ENCODE measurements at places on chromosomes 5 and 9. TPM values are rescaled to one million over a fixed set of nuclear protein-coding genes. Genes with fewer than 3 reads are reported as not detected.
A peak's percentile ranks its signal among the peaks of the same experiment; 100 is the strongest.

GRCh38 chr5:180294411-180294810 lies 2.5 kb upstream of the MAPK9 start:
- no peak for DNase-seq
- H3K4me3 ChIP-seq: no peak overlapping the region
- H3K27me3 ChIP-seq: no peaks in the 10 kb centered on the region
- peaks cover 37% of the 10 kb centered on the region for H3K4me1 ChIP-seq

- no peaks in the 10 kb centered on the region for H3K4me1 ChIP-seq
- no peaks in the 10 kb centered on the region for H3K36me3 ChIP-seq
- no peak for DNase-seq
- no peak overlapping the region for H3K27ac ChIP-seq
These were observed 64.3 kb upstream of the MYO10 start for GRCh38 chr5:17000291-17000939.

DNA sequence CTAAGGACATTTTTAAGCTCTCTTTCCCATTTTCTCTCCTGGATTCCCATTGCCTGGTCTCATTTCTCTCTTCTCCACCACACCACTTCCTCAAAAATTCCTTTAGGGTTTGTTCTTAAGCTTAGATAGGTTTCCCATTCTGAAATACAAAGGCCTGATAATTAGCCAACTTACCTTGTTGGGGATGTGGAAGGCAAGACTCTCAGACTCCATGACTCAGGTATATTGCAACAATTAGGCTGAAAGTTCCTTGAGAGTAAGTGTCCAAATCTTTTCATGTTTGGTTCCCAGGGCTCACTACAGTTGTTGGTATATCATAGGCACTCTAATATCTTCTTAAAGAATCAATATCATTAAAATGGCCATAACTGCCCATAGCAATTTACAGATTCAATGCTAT lies 43.6 kb downstream of the FXN start:
- no peaks in the 10 kb centered on the region for H3K4me1 ChIP-seq
- H3K27ac ChIP-seq: no peak overlapping the region
- H3K27me3 ChIP-seq: no peaks in the 10 kb centered on the region
- peaks cover 14% of the 10 kb centered on the region for H3K36me3 ChIP-seq
- DNase-seq: no peak
- H3K4me3 ChIP-seq: no peak overlapping the region

Gene CD72
- 13.1 TPM for total RNA-seq

GRCh38 chr5:113181853-113182490 lies 205.4 kb downstream of the DCP2 start:
- H3K4me1 ChIP-seq: peaks cover 15% of the 10 kb centered on the region
- no peaks in the 10 kb centered on the region for H3K36me3 ChIP-seq
- peak; percentile 13 for DNase-seq
- H3K27ac ChIP-seq: no peak overlapping the region

Gene SNX18
- total RNA-seq: 5.9 TPM

GRCh38 chr5:82259172-82259800 lies 18.9 kb downstream of the RPS23 start:
- no peaks in the 10 kb centered on the region for H3K27me3 ChIP-seq
- H3K27ac ChIP-seq: no peak overlapping the region
- DNase-seq: no peak
- no peak overlapping the region for H3K4me3 ChIP-seq
- H3K4me1 ChIP-seq: no peaks in the 10 kb centered on the region

GRCh38 chr9:130144703-130145102 lies 27.5 kb upstream of the NCS1 start:
- no peak overlapping the region for H3K27ac ChIP-seq
- H3K4me1 ChIP-seq: peaks cover 46% of the 10 kb centered on the region
- no peak overlapping the region for H3K4me3 ChIP-seq

- no peak for DNase-seq
- H3K4me3 ChIP-seq: no peak overlapping the region
- no peaks in the 10 kb centered on the region for H3K36me3 ChIP-seq
- H3K27ac ChIP-seq: no peak overlapping the region
- no peaks in the 10 kb centered on the region for H3K4me1 ChIP-seq
These were observed 281.4 kb downstream of the CWC27 start for GRCh38 chr5:65050140-65050539.

Gene TEX48
- 0.65 TPM for total RNA-seq

Gene GRXCR2
- total RNA-seq: not detected

GRCh38 chr9:98381311-98382103 lies 126.1 kb upstream of the TBC1D2 start:
- H3K27ac ChIP-seq: no peak overlapping the region
- H3K4me1 ChIP-seq: no peaks in the 10 kb centered on the region
- H3K4me3 ChIP-seq: no peak overlapping the region
- no peaks in the 10 kb centered on the region for H3K27me3 ChIP-seq
- DNase-seq: no peak

DNA sequence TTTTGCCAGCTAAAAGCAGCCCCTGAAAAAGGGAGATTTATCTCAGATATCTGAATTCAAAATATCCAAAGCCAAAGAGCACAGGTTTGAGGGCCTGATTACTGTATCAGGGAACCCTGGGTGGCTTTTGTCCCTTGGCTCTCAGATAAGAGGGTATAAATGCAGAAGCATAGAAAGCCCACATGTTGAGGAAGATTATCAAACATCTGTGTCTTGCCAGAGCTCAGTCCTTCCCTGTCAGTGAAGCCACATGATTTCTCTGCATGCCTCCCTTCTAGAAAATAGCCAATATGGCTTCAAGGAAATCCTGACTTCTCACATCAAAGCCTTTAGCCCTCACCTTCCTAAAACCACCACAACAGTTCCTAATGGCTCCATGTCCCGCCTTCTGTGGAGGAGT lies 408.0 kb upstream of the DMAC1 start:
- H3K27ac ChIP-seq: no peak overlapping the region
- H3K4me3 ChIP-seq: no peak overlapping the region
- DNase-seq: no peak

DNA sequence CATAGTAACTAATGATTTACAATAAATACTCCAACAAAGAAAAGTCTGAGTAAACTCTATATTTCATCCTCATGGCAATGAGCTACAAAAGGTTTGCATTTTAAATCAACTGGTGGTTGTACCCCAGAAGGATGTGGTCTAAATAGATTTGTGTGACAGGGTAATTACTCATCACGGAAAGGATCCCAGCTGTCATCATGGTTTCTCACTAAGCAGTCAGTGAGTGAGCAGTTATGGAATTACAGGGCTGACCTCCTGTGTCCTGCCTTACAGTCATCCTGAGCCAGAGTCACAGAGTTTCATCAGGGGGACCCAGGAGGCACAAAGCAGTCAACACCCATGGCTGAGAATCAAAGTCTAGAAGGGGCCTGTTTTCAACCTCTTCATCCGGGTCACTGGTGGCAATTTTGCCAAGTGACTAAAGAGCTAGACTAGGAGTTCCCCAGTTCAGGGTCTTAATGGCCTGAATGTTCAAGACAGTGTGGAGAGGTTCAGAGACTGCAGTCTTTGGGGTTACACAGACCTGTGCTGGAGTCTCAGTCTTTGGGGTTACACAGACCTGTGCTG lies 210.7 kb upstream of the SLC24A2 start:
- H3K27me3 ChIP-seq: no peaks in the 10 kb centered on the region
- H3K27ac ChIP-seq: peak overlapping the region; percentile 99
- H3K4me1 ChIP-seq: peaks cover 43% of the 10 kb centered on the region
- peaks cover 17% of the 10 kb centered on the region for H3K36me3 ChIP-seq
- DNase-seq: peak; percentile 86

Gene TMEM252
- total RNA-seq: not detected

Gene GRM6
- total RNA-seq: not detected

GRCh38 chr5:139896718-139897117 lies 101.1 kb downstream of the PSD2 start:
- no peaks in the 10 kb centered on the region for H3K36me3 ChIP-seq
- H3K4me1 ChIP-seq: no peaks in the 10 kb centered on the region
- DNase-seq: no peak
- peaks cover 12% of the 10 kb centered on the region for H3K27me3 ChIP-seq

DNA sequence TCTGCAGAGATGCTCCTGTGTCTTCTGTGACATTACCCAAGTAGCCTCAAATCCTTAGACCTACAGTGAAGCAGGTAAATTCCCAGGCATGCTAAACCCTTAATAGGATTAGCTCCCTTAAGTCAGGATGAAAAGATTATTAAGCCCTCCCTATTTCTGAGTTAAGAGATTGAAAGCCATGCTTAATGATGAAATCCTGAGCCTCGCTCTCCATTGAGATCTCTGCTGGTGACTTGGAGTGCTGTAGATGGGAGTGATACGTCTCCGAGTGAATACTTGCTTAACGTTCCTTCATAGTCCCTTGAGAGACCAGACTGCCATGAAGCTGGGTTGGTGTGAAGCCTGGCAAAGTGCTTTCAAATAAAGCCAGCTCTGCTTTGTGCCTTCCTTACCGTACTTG lies 34.2 kb downstream of the AOPEP start:
- no peak overlapping the region for H3K4me3 ChIP-seq
- no peaks in the 10 kb centered on the region for H3K27me3 ChIP-seq
- peaks cover 12% of the 10 kb centered on the region for H3K4me1 ChIP-seq
- no peak for DNase-seq

DNA sequence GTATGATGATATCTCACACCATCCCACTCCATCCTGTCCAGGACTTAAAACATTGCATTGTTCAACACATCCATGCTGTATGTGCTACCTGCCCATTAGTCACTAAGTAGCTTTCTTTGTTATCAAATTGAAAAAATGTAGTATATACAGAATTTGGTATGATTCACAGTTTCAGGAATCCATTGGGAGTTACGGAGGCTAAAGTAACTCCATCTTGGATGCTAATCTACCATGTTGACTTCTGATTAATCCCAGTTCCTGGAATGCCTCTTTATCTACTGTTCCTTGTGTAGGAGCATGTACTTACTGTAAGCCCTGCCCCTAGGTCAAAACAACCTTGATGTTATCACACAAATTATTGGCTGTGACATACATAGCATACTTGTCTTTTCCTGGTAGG lies 38.9 kb upstream of the FOXB2 start:
- no peak overlapping the region for H3K27ac ChIP-seq
- no peak for DNase-seq
- H3K27me3 ChIP-seq: peaks cover 4% of the 10 kb centered on the region
- H3K4me1 ChIP-seq: no peaks in the 10 kb centered on the region
- no peak overlapping the region for H3K4me3 ChIP-seq

Gene KLF4
- total RNA-seq: 1.7 TPM

DNA sequence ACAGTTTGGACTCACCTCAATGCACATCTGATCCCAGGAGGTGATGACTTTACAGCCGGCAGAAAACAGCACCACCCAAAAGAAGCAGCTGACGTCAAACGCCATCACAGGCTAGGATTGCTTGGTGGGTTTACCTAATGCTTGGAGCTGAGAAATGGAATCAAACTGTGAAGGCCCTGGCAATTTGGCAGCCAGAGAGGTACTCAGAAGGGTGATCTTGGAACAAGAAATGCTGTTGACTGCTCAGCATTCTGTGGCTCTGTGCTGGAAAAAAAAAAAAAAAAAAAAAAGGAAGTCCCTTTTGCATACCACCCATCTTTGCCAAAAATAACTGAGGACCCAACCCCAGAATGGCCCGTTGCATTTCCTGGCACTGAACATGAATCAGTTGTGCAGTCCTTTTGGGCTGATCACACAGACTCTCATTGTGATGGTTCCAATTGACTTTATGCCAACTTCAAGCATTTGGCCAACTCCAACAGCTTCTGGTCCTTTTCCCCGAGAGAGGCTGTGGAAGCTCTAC lies at the start of gene CD180:
Gene CD180, minus strand, starts transcription at position 263 of the 523 bp plus-strand sequence. Its CDS starts 158 bp downstream, at position 105.
- no peak for DNase-seq
- H3K27ac ChIP-seq: peak within 1 kb of the TSS; percentile 7
- H3K4me1 ChIP-seq: peaks cover 33% of the 10 kb centered on the region
- H3K27me3 ChIP-seq: no peaks in the 10 kb centered on the region

Measured in activated CD8-positive, alpha-beta T cell treated with anti-CD3 and anti-CD28 coated beads for 36 hours (primary cell).